Memory B cell (primary cell): ENCODE measurements at places on chromosomes 3 and 15.

- peak; percentile 32 for DNase-seq
These were observed 106.6 kb downstream of the LRIG1 start for GRCh38 chr3:66394019-66394752.

DNA sequence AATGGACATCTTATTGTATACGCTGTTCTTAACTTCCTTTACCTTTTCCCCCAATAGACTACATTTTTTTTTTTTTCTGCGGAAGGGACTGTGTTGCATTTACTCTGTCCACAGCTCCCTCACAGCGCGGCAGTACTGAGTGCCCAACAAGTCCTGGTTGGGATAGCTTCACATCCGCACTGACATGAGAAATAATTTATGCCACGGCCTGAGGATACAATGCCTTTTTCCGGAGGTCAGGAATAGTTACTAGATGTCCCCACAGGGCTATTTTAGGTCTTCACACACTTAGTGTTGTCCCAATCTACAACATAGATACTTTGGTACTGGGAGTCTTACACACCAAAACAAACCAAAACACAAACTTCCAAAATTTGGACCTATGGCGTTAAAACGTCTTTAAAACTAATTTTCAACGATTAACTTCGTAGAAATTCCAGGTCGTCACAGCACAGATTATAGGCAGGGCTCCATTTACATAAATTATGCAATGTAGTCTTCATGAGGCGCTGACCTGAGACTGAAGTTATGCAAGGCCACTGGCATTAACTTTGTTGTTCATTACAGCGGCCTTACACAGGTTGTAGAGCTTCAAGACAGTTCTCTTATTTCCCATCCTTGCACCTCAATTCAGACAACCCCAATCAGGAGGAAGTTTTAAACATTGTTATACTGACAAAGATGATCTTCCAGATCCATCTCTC, 989 bp upstream of the PPIB start:
- DNase-seq: no peak

DNA sequence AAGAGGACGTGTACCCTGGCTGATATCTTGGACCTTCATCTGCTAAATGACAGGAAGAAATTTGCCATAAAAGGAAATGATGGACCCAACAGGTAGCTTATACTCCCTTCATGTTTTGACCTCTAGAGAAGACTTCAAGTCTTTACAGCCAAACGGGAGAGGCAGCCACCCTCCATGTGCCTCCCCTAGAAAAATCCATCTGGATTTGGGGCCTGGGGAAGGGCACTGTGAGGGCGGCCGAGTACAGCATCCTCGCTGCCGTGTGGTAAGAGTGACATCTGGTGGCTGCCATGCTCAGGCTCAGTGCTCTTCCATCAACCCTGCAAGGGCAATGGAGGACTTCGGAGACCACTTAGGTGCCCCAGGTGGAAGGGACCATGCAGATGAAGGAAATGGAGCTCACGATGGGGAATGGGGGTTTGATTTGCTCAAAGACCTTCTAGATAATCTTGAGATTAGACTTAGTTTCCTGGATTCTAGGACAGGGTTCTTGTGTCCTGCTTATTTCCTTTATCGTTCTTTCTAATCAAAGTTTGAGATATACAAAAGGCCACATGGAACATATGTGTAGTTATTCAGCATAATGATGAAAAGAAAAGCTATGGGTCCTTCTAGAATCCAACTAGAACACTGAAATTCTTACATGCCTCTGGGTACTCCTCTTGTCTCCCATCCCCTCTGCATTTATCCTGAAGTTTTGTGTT, 44.4 kb downstream of the AQP9 start:
- DNase-seq: no peak

- DNase-seq: no peak
These were observed 121.6 kb upstream of the ROPN1 start for GRCh38 chr3:124113485-124113884.

DNA sequence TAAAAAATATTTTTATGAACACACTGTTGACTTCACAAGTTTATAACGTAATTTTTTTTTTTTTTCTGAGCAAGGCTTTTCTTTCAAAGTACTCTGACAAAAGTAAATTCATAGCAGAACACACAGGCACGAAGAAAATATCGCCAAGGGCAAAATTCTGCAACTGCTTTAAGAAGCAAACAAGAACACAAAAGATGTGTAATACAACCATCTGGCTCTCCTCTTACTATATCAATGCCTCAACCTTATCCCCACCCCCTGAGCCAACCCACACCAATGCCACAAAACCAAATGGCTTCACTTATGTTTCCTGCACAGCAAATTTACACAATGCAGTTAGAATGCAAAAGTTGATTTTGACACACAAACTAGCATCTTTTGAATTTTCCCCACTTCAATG, 274.2 kb downstream of the FOXP1 start:
- DNase-seq: no peak

DNA sequence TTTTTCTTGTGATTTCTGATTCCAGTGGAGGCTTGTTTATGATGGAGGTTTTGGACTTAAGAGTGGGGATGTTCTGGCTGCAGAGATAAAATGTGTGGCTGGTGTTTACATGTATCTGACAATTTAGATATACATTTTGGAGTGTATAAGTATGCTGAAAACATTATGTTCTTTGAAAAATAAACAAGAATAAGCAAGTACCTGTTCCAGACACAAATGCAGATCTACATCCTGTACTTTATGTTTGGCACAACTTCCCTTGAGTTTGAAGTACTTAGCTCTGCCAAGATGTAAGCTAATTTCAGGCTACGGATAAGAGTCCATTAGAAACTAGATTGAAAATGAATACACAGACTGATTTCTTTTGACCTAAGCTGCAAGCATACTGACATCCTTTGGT, 277.2 kb downstream of the CHST2 start:
- DNase-seq: no peak

- DNase-seq: no peak
These were observed 138.9 kb downstream of the IGF1R start for GRCh38 chr15:98787194-98787593.

DNA sequence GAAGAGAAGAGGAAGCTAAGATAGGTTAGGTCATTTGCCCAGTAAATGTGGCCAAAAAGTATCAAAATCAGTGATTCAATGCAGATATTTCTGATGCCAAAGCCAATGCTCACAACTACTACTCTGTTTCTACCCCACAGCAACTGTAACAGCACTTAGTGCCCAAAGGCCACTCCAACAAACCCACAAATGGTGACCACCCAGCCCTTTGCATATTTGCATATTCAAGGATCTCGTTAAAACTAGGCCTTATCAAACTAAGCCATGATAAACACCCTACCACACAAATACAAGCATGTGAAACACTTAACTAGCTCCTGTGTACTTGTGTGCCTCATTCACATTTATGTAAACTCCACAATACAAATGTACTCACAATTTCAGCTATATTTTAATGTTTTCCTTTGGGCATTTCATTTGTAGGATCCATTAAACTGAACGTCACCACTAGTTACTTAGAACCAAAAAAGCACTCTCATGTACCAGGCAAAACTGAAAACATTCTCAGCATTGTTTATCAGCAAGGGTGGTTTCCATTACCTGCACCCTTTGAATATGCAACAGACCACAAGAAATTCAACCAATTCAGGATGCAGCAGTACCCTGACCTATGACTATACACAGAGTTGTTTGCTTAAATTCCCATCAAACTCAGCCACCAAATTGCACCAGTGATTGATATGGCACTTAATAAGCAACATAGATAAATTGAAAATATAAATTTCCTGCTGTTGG, 111.2 kb upstream of the STT3B start:
- DNase-seq: no peak
